ENCODE measurements at places on chromosomes 3 and 15.

DNA sequence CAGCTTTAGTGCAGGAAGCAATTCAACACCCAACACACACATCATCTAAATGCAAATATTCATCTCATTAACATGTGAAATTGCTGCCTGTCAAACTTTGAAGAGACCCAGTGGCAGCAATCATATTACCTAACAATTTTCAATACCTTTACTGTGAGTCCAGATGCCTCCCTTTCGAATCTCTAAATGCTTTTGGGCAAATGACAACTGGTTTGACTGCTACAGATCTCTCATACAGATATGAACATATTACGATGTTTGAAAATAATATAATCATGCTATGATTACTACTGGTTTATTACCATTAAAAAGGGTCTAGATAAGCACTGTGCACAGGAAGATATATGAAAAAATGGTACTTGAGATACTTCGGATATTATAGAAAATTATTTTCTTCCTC is 137.9 kb downstream of the ADAMTS9 start:
- DNase-seq, result no peak

- no peak for DNase-seq
Measured at GRCh38 chr3:53293867-53294266, 38.0 kb upstream of the TKT start.

- DNase-seq, result no peak
Measured at GRCh38 chr3:107124885-107125284, 252.4 kb upstream of the CCDC54 start.

GRCh38 chr15:83100097-83100646 is 7.3 kb upstream of the TM6SF1 start:
- DNase-seq, result no peak

DNA sequence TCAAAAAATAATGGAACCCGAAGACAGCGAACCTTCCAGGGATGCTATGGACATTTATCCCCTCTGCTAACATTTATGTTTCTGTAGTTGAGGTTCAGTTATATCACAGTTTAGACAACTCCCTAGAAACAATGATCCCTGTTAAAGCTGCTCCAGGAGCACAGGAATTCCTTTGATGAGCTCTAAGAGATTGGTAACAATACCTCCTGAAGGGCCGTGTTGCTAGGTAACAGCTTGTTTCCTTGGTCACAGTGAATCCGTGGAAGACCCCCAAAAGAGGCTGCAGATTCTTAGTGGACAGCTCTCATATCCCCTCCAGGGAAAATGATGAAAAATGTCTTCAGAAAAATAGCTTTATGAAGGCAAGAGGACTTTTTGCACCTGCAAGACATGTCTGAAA is 160.2 kb downstream of the SERPINI1 start:
- no peak for DNase-seq

Data from NCI-H187 (cell line).